ENCODE measurements at places on chromosomes 11 and 22. TPM values are rescaled to one million over a fixed set of nuclear protein-coding genes. Genes with fewer than 3 reads are reported as not detected.

GRCh38 chr22:39526736-39527171 lies 5.8 kb downstream of the RPS19BP1 start:
- DNase-seq: no peak

Gene RAB3IL1
- polyA plus RNA-seq: 2.7 TPM

DNA sequence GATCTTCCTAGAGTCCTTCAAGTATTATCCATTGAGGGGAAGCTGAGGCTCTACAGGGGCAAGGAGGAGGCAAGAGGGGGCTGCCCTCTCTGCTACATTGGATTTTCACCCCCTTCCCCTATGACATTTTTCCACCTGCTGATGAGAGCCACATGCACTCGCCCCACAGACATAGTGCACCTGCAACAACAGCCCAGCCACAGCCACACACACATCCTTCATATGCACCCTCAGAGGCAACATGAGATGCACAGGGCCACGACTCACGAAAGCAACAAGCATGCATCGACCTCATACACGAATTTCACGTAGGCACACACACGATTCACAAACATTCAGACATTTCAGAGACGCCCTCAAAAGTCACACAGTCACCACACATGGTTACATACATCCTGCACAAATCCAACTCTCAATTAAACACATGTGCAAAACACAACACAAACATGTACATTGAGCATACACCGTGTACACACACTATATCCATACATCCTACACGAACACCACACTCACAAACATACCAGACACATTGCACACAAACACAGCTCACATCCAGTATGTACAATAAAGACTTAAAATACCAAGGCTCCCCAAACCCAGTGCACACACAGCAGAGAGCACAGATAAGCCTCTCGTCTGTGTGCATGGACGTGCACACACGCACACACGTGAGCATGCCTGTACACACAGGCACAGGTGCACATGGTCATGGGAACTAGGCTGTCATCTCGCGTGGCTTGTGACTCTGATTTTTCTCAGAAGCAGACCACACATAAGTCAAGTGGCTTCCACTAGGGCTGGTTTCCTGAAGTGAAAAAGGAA lies 6.3 kb upstream of the LRRC32 start:
- DNase-seq: no peak

DNA sequence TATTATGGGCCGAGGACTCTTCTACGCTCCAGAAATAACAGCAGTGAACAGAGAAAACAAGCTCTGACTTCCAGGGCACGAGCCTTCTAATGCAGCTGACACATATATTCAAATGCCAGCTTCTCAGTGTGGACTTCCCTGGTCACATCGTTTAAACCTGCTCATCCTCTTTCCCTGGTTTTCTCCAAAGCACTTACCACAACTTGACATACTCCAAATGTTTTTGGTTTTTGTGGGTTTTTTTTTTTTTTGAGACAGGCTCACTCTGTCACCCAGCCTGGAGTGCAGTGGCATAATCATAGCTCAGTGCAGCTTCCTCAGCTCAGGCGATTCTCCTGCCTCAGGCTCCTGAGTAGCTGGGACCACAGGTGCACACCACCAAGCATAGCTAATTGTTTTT lies 105.5 kb downstream of the MICAL3 start:
- DNase-seq: no peak

Gene RDX
- 92.3 TPM for polyA plus RNA-seq

Gene TBX10
- polyA plus RNA-seq: not detected

Gene UCP3
- 0.53 TPM for polyA plus RNA-seq

DNA sequence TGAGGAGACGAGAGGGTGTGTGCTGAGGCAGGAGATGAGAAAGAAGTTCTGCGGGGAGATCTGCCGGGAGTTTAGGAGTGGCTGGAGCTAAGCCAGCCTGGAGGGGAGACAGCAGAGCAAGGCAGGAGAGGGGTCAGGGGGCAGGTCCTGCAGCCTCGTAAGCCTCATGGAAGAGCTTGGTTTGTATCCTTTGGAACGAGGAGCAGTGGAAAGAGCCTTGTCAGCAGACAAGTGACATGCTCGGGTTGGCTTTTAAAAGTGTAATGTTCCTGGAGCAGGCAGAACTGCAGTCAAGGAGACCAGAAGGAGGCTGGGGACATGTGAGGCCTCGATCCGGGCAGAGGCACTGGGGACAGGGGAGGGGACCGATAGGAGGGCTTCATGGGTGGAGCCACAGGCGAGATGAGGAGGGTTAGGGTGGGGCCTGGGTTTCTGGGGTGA lies 21.4 kb upstream of the TUB start:
- DNase-seq: no peak

GRCh38 chr11:111067994-111068393 lies 177.5 kb upstream of the POU2AF2 start:
- DNase-seq: no peak

Gene OR2AT4
- polyA plus RNA-seq: not detected

- DNase-seq: no peak
Observed at GRCh38 chr11:111634981-111635705, 32.9 kb downstream of the SIK2 start.

Measured in AG04450 (cell line).